ENCODE measurements at places on chromosomes 2 and 18.

GRCh38 chr2:95058989-95059641 lies 33.6 kb downstream of the MAL start:
- no peak for DNase-seq

- DNase-seq: no peak
Measured at GRCh38 chr18:27277554-27277953, 92.4 kb upstream of the CHST9 start.

DNA sequence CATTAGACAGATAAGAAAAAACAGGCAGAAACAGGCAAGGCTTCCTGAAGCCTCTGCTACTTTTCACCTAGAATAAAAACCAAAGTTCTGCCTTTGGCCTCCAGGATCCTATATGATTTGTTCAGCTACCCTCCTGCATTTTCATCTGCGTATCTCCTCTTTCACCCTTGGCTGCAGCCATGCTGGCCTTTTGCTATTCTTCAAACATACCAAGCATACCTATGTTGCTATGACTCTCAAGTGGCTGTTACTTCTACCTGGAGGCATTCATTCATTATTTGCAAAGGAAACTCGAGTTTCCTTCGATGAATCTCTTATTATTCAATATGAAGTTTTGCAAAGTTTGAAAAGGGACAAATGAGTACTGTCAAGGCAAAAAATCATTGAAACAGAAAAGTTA lies 106.4 kb upstream of the HNMT start:
- DNase-seq: no peak

DNA sequence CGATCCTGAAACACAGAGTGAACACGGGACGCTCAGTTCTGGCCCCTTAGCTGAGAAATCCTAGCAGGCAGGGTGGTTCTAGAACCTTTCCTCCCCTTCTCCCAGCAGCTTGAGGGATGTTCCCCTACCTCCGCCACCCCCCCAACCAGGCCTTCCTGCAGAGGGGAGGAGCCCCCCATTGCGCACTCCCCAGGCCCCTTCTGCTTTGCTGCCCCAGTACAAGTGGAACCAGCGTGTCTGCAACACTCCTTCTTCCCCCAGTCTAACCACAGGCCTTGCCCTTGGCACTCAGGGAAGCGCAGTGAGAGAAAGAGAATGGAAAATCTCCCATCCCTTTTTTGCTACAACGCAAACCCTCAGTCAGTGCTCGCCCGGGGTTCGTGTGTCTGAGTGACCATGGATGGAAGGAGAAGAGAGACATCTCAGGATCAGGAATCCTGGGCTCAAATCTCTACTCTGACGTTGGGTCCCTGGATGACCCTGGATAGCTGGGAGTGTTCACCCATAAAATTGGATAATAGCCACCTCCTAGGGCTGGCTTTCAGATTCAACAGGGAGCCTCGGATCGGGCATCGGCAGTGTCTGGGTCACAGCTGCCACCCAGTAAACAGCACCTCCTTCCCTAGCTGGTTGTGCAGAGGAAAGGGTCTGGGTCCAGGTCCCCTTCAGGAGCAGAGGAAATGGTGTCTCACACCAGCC lies 3.7 kb downstream of the NPPC start:
- DNase-seq: no peak

DNA sequence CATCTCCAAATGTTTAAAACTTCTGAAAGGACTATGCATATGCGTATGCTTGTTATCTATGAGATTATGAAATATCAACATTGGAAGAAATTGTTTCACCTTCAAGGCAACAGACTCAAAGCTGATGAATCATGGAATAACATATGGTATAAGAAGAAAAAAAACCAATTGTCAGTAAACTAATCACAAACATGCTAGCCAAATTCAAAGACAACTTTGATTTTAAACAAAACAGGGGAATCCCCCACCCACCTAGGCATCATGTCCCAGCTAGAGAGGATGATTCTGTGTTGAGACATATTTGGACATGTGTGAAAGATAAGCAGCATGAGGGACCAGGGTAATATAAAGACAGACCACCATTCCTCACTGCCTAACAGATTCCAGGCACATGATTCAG lies 147.7 kb downstream of the WDPCP start:
- DNase-seq: no peak

GRCh38 chr2:61633250-61633649 lies 95.1 kb upstream of the XPO1 start:
- DNase-seq: no peak

Data from suppressor macrophage treated with lipopolysaccharide for 1 hour (primary cell).